ENCODE measurements at places on chromosomes 5 and 9.

- no peak for DNase-seq
These were observed 236.5 kb downstream of the PBX3 start for GRCh38 chr9:125983681-125984080.

DNA sequence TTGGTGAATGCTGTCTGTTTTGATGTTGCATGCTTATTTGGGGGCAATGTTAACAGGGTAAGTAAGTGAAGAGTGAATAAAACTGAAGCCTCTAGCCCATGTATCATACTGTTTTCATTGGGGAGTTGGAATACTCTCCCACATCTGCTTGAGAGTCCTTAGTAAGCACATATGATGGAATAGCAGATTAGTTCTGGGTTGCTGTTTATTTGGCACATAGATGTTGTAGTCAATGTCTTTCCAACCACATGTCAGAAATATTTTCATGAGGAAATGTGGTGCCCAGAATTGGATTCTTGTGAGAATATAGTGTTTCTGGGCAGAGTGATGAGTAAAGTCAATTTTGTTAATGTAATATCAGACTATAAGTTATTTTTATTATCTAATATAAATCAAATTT, 611.7 kb upstream of the FTMT start:
- DNase-seq: no peak

GRCh38 chr9:126564716-126565115, 49.0 kb upstream of the LMX1B start:
- no peak for DNase-seq

GRCh38 chr5:37495668-37496347, 116.7 kb downstream of the WDR70 start:
- DNase-seq: no peak

GRCh38 chr9:72462340-72462739, 59.1 kb upstream of the TMC1 start:
- no peak for DNase-seq

DNA sequence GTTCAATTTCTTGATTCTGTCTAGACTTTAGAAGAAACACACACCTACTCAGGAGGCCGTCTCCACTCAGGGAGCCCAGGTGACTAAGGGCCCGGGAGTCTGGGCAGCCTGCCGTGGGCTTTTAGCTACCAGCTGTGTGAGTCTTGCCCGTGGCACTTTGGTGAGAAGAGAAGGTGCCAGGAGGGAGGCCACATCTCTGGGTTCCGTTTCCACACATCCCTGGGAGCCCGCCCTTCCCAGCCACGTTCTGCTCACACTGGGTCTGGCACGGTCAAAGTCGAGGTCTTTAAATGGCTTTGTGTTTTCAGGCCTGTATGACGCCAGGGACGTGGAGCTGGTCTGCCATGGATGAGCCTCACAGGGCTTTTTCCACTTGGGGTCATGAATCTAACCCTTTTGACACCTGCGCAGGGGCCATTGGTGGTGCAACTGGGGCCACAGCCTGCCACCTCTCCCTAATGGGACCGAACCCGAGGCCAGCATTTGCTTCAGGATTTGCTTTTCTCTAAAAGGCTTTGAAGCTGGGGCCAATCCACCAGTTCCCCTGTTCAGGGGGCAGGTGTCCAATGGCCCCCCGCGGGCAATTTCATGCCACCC, 17.2 kb upstream of the FCN2 start:
- DNase-seq: no peak

- no peak for DNase-seq
These were observed 20.3 kb upstream of the GFPT2 start for GRCh38 chr5:180373454-180373853.

DNA sequence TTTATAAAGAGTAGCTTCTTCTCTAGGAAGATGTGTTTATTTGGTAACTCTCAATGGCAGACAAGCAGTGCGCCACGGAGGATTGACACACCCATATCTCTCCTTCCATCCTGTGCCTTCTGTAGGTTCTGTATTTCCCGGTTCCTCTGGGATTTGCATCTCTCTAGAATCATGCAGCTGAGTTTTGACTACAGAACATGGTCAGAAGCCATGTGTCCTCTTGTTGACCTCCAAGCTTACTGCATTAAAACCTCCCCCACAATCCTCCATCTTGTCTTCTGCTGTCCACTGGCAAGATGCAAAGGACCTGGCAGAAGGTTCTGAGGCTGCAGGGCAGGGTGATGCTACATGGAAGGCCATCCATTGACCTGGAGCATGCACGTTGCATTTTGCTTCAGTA, 482.0 kb downstream of the DMRT2 start:
- no peak for DNase-seq

- DNase-seq: no peak
These were observed 19.9 kb upstream of the SUSD1 start for GRCh38 chr9:112194969-112195431.

Data from germinal center (tissue), 1 donor.